GM06990 (cell line): ENCODE measurements at places on chromosomes 12 and 14.

GRCh38 chr12:43392116-43392515 lies 159.9 kb downstream of the ADAMTS20 start:
- DNase-seq = no peak

- no peak for DNase-seq
Observed at GRCh38 chr12:18932715-18933114, 194.8 kb downstream of the CAPZA3 start.

- no peak for DNase-seq
Observed at GRCh38 chr12:12784911-12785814, at the start of gene APOLD1. APOLD1 (plus strand) TSS chr12:12785659; CDS start chr12:12785692, 33 bp downstream.

DNA sequence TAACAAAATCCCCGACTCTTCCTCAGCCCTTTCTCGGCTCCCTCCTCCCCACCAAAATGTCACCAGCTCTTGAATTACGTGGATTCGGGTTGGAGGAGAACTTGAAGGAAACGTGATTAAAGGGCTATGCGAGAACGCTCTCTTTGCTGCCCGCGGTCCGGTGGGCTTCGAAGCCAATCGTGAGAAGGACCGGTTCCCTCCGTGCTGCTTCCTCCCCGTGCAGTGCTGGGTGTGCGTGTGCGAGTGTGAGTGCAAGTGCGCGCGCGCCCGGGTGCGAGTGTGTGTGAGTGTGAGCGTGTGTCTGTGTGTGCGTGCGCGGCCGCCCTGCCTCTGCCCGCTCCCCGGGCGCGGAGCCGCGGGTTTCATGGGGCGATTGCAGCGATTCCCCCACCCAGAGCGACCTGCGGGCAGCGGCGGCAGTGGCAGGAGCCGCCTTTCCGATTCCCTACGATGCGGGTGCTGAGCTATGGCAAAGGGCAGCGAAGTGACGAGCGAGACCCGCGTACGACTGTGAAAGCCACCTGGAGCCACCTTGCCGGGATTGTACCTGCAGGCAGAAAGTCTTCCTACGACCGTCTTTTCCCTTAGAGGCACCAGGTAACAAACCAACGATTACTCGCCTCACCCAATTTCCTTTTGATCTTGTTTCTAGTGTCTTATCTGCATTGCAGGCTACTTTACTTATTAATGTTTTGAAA lies 1.4 kb downstream of the LRFN5 start:
- no peak for DNase-seq

DNA sequence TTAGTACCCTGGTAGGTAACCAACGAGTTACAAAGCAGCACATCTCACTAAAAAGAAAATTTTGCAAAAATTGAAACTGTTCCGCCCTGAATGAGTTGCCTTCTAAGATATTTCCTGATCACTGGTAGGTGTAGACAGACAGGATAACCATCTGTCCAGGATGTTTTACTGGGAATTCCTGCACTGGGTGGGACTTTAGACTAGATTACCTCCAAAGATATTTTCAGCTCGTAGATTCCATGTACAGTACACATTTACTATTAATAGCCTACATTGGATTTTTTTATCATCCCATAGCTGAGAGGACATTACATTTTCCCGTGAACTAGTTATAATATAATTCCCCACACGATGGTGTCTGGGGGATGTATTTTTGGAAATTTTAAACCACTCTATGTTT lies 139.6 kb downstream of the DYRK2 start:
- DNase-seq = no peak

GRCh38 chr14:75370416-75371205 lies 57.2 kb upstream of the JDP2 start:
- no peak for DNase-seq

DNA sequence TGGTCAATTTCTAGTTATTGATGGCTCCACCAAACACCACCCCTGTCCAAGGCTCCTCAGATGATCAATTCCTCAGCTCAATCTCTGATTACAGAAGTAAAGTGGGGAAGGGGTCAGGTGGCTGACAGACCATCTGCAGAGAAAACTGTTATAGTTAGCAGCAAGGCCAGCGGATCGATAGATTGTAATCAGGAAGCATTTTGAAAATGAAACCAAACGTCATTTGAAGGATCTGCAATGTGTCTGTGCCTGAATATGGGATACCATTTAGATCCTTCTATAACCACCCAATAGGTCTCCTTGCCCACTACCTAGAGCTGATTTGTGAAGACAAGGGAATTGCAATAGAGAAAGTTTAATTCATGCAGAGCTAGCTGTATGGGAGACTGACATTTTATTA lies 11.6 kb downstream of the HCAR2 start:
- no peak for DNase-seq

DNA sequence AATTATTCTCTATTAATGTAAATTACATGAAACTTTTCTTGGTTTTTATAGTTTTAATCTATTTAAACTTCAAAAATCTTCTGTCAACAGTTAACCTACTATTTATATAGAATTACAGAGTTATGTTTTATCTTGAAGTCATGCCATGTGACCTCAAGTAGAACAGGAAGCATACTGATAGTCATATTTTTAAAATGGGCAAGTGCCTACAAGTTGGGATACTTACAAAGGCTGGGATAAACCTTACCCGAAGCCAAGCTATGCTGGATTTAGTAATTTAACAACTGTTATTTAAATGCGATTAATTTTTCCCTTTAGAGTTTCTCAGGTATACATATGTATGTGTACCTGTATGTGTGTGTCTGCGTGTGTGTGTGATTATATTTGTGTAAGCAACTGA lies 266.9 kb downstream of the RASSF9 start:
- no peak for DNase-seq

- DNase-seq = no peak
Observed at GRCh38 chr12:43094886-43095575, 457.0 kb downstream of the ADAMTS20 start.

- no peak for DNase-seq
Observed at GRCh38 chr14:27164139-27164538, 566.3 kb upstream of the NOVA1 start.

DNA sequence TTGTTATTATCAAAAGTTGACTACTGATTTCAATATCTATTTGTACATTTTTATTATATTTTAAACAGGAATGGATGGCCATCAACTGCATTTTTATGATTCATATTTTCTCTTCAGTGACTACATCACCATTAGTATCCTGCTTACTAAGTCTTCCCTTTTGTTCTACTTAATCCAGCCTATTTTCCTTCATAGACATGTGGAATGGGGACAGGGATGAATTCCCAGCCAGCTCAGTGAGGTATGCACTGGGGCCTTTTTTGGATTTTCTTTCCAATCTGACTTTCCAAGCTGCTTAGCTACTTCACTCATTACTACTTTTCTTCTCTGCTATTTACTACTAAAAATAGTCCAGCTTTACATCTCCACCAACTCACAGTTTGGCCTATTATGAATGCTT lies 38.4 kb downstream of the AKAP6 start:
- DNase-seq = no peak

- DNase-seq = no peak
Observed at GRCh38 chr14:70807898-70808415, 1.4 kb downstream of the MAP3K9 start.

DNA sequence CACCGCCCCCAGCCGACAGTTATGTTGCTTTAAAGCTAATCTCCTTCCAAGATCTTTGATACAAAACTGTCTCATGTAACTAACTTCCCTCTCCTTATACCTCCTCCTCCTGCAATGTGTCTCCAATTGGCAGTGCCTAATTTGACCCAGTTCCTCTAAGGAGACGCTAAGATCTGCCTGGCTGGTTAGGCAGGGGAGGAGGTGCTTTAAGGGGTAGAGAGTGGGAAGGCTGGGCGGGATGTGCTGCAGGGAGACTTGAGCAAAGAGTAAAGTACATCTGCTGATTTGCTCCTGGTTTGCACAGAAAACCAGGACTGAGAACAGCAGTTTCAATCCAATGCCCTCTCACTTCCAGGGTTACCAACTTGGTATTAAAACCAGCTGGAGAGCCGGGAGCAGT lies 7.4 kb upstream of the IKZF4 start:
- DNase-seq = no peak

DNA sequence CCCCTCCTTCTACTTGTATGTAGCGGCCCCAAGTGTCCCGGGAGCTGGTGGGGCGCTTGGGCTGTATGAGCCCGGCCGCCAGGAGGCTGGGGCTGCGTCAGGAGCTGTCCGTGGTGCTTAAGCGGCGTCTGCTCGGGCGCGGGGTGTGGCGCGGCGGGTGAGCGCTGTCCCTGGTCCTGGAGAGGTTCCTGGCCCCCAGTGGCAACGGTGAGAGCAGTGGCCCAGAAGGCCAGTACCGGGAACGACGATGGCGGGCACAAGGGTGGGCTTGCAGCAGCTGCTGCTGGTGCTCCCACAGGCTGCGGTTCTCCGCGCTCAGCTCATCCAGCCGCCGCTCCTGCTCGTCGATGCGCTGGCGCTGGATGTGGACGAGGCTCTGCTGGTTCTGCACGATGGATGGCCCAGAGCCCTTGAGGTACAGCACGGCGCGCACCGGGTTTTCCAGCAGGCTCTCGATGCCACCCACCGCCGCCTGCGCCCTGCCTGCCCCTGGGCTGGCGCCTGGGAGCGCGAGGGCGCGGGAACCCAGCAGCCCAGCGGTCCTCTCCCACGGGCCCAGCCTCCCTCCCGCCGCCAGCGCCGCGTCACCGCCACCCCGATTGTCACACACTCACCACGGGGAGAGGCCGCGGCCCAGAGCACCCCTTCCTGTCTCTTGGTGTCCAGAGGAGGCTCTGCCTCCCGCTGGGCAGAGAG lies 41.9 kb upstream of the FKBP4 start:
- peak; percentile 43 for DNase-seq

DNA sequence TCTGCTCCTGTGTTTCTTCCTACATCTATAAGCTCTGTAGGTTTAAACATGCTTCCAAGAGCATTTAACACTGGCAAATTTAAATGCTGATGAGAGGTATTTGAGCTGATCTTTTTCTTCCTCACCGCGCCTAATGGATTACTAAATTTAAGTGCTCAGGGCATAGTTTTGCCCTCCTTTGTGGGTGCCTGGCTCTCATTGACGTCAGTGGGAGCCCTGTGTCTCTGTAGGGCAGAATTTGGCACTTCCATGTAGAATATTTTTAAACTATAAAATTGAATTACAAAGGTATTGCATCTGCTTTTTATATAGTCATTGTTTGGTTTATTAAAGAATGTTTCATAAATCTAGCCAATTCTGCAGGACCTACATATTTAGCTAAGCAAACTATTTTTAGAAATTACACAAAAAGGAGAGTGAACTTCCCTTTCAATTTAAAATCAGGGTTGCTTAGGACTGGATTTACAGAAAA lies 444.8 kb downstream of the AEBP2 start:
- DNase-seq = no peak

DNA sequence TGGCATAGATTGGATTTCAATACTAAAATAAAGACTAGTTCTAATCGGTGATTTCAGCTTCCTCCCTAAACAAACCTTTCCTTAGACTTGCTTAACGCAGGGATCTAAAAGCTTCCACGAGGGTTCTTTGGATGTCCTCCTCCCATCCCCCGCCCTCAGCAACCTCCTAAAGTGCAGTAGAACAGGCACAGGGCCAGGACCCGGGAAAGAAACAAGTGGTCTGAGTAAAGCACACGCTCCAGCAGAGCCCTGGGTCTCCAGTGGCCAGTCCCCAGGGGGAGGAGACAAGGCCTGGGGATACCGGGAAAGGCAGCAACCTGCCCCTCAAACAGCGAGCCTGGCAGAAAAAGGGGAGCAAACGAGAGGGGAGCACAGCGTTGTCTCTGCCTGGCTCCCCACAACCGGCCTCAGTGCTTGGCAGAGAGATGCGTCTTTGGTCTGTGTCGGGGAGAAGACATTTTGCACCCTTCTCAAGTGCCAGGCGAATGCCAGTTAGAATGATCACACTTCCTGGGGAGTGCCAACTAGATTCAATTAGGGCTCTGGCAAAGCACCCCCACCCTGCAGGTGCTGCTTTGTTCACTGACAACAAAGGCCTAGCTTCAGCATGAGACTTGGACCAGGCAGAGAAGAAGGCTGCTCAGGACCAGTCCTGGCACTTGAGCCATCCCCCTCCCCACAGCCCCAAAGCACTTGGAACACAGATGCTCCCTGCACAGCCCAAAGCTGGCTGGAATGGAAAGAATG lies 17.1 kb upstream of the SLC6A12 start:
- DNase-seq = no peak

- DNase-seq = no peak
Observed at GRCh38 chr14:35161231-35161630, 38.9 kb downstream of the PRORP start.

GRCh38 chr12:93541578-93542225 lies 30.8 kb upstream of the SOCS2 start:
- no peak for DNase-seq

- no peak for DNase-seq
Observed at GRCh38 chr14:83314764-83315163, 1781.1 kb upstream of the SEL1L start.

DNA sequence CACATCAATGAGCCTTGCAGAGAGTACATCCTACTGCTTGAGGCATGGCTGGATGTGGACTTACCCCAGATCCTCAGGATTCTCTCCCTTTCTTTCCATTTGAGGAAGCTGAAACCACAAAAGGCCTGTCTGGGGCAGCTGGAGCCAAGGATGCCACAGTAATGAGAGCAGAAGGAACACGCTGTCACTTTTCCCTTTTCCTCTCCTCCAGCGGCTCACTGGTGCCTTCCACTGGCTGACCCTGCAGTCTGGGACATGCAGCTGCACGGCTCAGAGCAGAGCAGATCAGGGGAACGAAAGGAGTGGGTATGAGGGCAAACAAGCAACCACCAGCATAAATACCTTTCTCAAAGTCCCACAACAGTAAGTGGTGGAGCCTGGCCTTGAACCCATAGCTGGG lies 78.2 kb downstream of the GAS2L3 start:
- DNase-seq = no peak

- DNase-seq = no peak
Observed at GRCh38 chr12:129067491-129067890, 214.2 kb downstream of the GLT1D1 start.

- DNase-seq = peak; percentile 57
Observed at GRCh38 chr12:111764120-111764821, 2.5 kb upstream of the ALDH2 start.

GRCh38 chr14:86626530-86626929 lies 1096.6 kb downstream of the FLRT2 start:
- DNase-seq = no peak

GRCh38 chr12:27277846-27278260 lies 33.8 kb downstream of the STK38L start:
- peak; percentile 45 for DNase-seq

DNA sequence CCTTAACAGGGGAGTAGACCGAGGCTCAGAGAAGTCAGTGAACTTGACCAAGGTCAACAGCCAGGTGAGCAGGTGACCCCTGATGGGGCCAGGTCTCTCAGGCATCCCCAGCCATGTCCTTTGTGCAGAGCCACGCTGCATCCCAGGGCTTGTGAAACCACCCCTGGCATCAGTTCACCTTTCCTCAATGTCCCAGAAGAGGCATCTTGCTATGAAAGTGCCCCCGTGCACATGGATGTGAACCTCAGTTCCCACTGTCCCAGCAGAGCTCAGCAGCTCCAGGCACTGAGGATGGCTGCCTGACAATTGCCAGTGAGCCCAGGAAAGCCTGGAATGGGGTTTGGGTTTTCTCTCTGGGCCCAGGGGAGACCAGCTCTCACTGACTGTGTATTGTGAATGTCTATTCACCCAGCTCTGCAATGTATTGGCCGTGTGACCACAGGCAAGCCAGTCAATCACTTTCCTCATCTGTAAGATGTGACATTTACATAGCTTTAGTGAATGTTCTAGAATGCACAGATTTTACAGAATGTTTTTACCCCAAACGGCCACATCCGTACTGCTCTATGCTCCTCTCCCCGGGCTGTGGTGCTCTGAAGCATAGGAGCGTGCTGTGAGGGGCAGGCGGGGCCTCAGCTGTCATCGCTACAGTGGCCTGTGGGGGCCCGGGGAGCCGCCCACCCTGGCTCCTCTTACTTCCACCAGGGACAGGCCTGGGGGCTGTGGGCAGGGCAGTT lies 4.9 kb downstream of the CACNA2D4 start:
- DNase-seq = no peak

GRCh38 chr12:59240048-59240447 lies 319.7 kb upstream of the LRIG3 start:
- no peak for DNase-seq
